Left cardiac atrium (tissue), 4 donors: ENCODE measurements at places on chromosomes 5 and 9. TPM values are rescaled to one million over a fixed set of nuclear protein-coding genes. Genes with fewer than 3 reads are reported as not detected.
A peak's percentile ranks its signal among the peaks of the same experiment; 100 is the strongest.

The PNPLA7 gene
- 6.1 TPM for total RNA-seq

The SPATA31C1 gene
- total RNA-seq = not detected

The GTF3C4 gene
- 9.2 TPM for total RNA-seq

The CCDC192 gene
- not detected for total RNA-seq

The TMC1 gene
- not detected for total RNA-seq

The SUB1 gene
- total RNA-seq = 192 TPM

The SLC6A18 gene
- not detected for total RNA-seq

The C5orf52 gene
- not detected for total RNA-seq

The SHLD3 gene
- total RNA-seq = 3.1 TPM

The SOWAHA gene
- 0.06 TPM for total RNA-seq

The CCIN gene
- total RNA-seq = not detected

The FRMD3 gene
- 40.0 TPM for total RNA-seq

The ESM1 gene
- 0.18 TPM for total RNA-seq

DNA sequence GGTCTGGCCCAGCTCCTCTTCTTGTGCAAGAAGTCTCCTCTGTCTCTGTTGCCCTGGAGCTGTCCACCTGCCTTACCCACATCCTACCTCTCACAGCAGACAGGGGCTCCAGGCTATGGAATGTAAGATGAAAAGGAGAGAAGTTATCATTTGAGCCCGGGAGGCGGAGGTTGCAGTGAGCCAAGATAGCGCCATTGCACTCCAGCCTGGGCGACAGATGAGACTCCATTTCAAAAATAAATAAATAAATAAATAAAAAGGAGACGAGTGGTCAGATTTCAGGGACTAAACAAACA, 37.5 kb upstream of the DENND4C start:
- DNase-seq = no peak

DNA sequence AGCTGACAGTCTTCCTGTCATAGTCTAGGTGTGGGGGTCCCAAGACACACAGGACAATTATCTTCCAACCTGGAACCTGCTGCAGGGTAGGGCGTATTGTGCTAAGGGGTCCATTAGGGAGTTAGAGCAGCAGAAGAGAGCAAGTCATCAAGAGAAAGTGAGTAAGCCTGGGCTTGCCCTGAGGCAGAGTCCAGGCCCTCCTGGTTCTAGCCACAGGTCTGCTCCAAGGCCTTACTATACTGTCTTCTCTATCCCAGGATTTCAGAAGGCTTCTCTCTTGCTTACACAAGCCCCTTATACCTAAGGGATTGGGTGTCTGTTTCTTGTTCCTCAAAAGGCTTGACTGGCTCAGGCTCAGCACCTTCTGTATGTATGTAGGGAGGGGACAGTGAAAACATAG, 7.7 kb downstream of the P4HA2 start:
- no peak for DNase-seq

GRCh38 chr5:109347252-109347888, 62.4 kb downstream of the PJA2 start:
- no peak for DNase-seq

DNA sequence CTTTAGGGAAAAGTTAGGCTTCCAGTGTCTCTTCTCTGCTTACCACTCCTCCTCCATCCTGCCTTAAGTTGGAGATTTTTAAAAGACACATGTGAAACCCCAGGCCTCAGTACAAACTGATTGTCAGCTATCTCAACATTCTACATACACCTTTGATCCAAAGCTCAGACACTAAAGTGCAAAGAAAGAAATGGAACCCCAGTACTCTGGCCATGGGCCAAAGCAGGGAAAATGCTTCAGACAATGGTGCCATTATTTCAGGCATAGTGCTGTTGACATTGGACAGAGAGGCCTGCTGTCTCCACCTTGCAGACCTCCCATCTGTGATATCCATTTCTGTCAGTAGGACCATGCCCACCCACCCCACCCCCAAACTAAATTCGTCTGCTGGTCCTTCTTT, 49.1 kb downstream of the G3BP1 start:
- no peak for DNase-seq

- no peak for DNase-seq
Measured at GRCh38 chr9:101270302-101270701, 114.5 kb downstream of the BAAT start.

DNA sequence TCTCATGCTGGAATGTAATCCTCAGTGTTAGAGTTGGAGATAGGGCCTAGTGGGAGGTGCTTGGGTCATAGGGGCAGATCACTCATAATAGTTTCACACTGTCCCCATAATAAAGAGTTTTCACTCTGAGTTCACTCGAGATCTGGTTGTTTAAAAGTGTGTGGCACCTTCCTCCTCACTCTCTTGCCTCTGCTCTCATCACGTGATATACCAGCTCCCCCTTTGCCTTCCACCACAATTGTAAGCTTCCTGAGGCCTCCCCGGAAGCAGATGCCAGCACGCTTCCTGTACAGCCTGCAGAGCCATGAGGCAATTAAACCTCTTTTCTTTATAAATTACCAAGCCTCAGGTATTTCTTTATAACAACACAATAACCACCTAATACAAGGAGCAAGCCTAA, 3.8 kb upstream of the KLHL3 start:
- no peak for DNase-seq

DNA sequence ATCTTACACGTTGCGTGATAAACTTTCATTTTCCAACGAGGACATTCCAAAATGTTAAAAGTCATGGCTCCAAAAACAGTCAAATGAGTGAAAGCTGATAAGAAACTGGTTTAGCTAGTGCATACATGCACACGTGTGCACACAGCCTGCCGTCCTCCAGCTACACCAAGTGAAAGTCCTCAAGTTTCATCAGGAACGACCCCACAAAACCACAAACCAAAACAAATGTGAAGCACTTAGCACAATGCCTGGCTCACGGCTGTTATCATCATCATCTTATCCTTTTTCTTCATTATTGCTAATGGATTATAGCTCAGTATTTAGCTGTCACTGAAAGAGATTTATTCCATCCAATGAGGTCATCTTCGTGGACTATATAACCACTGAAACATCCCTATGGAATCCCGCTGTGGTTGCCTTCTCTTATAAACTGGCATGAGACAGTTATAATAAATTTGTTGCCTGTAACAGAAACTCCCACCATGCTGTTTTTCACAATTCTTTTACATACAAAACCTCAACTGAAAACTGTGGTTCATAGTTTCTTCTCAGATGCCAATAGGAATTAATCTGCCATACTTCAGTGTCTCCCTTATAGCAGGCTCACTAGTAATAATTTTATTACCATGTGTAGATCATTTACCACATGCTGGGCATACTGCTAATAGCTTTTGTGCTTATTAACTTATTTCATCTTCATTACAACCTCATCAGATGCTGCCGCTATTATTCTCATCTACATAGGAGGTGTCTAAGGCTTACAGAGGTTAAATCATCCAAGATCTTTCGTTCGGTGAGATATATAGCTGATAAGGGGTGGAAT, 56.1 kb downstream of the SAXO1 start:
- no peak for DNase-seq

GRCh38 chr5:88483964-88484672, 215.5 kb upstream of the TMEM161B start:
- no peak for DNase-seq

GRCh38 chr5:158471535-158471924, 612.6 kb upstream of the CLINT1 start:
- no peak for DNase-seq

- DNase-seq = no peak
Measured at GRCh38 chr9:113480612-113481011, 17.1 kb downstream of the RGS3 start.

- no peak for DNase-seq
Measured at GRCh38 chr5:39668980-39669379, 244.2 kb upstream of the DAB2 start.

GRCh38 chr9:112408275-112408674, 28.4 kb downstream of the HSDL2 start:
- no peak for DNase-seq

DNA sequence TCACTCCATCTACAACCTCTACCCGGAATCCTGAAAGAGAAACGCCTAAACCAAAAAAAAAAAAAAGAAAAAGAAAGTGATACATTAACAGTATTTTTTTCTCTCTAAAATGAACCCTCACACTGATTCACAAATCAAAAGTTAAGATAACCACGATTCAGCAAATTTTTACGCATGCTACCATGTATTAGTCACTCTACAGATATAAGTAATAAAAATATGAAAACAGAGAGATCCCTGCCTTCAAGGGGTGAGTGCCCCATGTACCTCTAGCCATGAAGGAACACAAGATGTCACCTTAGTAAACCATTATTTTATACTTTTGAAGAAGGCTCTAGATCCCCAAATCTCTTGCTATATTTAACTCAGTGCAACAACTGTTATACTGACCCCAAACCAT, 33.4 kb downstream of the CEMIP2 start:
- DNase-seq = no peak

GRCh38 chr5:19771174-19771835, 216.7 kb downstream of the CDH18 start:
- no peak for DNase-seq

GRCh38 chr9:32581512-32582143, 8.7 kb upstream of the NDUFB6 start:
- no peak for DNase-seq

GRCh38 chr5:56522960-56523359, 289.8 kb upstream of the ANKRD55 start:
- peak; percentile 49 for DNase-seq

DNA sequence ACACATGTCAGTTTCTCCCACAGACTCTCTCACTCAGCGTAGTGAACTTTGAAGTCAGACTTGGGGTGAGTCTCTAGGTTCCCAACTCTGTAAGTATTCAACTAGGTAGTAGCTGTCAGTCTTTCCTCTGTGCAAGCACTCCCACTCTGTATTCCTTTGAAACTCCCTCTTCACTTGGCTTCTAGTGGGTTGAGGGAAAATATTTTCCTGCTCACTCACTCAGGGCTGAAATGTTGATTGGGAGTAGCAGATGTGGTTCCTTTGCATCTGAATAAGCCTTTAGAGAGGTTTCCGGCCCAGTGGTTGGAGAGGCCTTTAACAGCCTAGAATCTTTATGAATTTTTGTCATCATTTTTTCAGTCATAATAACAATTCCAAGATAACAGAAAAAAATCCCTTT, 18.1 kb upstream of the ARRDC3 start:
- DNase-seq = no peak

DNA sequence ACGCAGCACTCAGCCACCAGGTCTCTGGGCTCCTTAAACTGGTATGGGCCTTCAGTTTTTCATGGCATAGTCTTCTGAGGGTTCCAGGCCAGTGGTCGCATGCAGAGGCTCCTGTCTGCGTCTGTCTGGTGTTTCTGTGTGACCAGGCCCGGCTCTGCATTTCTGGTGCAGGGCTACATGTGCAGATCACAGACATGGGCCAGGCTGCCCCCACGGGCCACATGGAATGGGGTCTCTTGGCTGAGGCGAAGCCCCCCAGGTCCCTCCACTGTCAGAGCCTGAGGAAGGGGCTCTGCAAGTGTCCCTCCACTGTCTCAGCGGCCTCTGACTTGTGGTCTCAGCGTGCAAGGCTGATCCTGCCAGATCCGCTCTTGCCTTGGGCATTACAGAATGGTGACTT, 15.6 kb upstream of the CARD19 start:
- DNase-seq = no peak

- peak; percentile 35 for DNase-seq
Measured at GRCh38 chr5:76790632-76791290, 28.1 kb upstream of the F2RL1 start.

DNA sequence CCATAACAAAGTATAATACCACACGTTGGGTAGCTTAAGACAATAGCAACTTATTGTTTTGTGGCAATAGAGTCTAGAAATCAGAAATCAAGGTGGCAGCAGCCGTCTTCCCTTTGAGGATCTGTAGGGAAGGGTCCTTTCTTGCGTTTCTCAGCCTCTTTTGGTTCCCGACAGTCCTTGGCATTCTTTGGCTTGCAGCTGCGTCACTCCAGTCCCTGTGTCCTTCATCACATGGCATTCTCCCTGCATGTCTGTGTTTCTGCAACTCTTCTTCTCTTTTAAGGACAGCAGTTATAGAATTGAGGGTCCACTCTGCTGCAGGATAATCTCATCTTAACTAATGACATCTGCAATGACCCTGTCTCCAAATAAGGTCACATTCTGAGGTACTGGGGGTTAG, 140.1 kb downstream of the FBXL7 start:
- DNase-seq = no peak

DNA sequence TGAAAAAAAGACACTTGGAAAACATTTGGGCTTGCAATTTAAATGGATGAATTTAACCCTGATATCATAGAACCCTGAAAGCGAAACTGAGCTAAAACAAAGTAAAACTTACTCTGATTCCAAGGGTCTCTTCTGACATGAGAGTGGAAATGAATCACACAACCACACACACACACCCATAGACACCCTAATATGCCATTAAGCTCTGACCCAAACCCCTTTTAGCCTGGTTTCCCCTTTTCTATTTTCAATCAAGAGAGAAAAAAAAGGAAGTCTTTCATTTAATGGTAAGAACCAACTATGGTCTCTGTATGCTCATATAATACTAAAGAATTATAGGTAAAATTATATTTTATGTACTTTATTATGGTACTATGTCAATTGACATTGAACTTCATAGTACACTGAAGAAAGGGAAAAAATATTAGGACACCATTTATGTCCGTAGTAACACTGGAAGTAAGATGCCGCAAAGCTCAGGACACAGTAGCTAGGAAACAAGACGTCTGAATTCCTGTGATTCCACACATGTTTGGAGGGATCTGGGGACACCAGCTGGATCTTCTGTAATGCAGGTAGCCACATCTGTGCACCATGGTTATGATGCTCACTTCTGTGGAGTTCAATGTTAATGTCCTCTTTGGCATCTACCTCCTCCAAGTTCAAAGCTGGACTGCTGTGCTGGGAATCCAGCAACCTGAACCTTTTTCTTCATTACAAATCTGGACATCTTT, 95.8 kb downstream of the PCSK1 start:
- no peak for DNase-seq
